ENCODE measurements at places on chromosomes 16 and 17.

DNA sequence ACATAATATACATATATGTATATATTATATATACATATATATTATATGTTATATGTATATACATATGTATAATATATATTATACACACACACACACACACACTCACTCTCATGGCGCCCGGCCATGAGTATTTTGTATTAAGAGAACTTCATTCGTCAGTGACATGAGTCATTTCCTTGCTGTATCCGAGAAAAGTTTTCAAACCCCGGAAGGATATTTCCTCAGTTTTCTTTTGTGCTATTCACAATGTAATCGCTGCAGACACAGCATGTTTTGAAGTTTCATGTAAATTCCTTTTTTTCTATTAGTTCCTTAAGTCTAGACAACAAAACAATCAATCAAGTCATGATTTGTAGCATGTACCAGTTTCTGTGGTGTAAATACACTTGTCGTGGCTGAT lies 33.3 kb downstream of the OR1D5 start:
- peak; percentile 95 for DNase-seq

DNA sequence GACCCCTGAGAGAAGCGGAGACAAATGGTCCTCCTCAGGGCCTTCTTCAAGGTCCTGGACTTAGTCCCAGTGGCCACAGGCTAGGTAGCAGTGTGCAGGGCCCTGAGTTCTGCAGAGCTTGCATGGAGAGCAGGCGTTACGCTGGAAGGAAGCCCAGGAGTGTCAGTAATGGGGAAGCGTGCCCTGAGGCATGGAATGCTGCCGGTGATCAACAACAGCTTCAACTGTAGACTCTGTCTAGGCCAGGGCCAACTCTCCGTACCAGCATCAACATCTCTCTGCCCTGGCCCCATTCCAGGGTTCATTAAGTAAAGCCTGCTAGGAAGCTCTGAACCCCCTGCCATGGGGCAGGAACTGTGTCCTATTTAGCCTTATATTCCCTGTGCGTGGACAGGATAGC lies 568 bp upstream of the TNK1 start:
- DNase-seq, result peak; percentile 91

DNA sequence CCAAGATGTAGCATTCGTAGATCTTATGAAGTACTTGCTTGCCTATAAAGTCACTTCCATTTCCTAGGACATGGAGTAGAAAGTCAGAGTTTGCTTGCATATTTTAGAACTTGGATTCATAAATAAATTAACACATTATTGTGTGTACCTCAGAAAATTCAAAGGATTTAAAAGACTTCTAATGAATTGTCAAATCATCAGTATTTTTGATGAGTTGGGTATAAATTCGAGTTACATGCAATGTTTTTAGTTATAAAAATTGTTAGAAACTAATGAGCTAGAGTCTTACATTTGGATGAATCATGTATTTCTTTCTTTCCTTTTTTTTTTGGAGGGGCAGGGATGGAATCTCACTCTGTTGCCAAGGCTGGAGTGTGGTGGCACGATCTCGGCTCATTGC lies 156.9 kb upstream of the KCNJ16 start:
- DNase-seq, result no peak

DNA sequence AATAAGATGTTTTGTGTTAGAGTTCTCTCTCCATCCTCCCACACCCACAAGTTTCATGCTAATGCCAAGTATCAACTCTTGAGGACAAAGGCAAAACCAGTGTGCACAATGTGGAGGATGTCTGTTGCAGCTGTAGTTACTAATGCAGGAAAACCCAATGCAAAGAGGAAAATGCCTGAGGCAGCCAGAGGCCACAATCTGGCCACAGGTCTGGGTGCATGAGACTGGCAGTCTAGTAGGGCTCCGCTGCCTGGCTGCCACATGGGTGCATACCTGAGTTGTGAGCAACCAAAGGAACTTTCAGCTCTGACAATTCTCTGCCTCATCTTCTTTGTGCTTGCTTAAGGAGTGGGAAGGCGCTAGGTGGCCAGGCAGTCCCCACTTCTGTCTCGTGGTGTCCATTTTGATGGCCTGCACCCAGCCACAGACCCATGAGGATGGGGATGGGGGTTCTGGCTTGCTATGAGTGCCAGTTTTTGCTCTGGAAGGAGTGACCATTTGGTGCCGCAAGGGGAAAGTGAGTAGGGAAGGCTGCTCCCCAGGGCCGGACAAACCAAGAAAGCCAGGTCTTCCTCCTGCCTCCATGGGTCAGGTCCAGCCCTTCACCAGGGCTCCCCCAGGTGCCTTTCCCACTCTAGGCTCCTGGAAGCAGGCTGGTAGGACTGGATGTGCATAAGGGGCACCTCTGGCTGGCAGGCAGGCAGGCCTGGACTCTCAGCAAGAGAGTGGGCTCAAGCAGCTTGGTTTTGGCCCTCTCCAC lies 4.2 kb upstream of the GFOD2 start:
- DNase-seq, result peak; percentile 85

- no peak for DNase-seq
These were observed 53.4 kb upstream of the ZKSCAN2 start for GRCh38 chr16:25311039-25311438.

GRCh38 chr17:13647543-13648021 lies 45.9 kb upstream of the HS3ST3A1 start:
- no peak for DNase-seq

- DNase-seq, result no peak
These were observed 17.8 kb downstream of the IRX3 start for GRCh38 chr16:54268766-54269165.

DNA sequence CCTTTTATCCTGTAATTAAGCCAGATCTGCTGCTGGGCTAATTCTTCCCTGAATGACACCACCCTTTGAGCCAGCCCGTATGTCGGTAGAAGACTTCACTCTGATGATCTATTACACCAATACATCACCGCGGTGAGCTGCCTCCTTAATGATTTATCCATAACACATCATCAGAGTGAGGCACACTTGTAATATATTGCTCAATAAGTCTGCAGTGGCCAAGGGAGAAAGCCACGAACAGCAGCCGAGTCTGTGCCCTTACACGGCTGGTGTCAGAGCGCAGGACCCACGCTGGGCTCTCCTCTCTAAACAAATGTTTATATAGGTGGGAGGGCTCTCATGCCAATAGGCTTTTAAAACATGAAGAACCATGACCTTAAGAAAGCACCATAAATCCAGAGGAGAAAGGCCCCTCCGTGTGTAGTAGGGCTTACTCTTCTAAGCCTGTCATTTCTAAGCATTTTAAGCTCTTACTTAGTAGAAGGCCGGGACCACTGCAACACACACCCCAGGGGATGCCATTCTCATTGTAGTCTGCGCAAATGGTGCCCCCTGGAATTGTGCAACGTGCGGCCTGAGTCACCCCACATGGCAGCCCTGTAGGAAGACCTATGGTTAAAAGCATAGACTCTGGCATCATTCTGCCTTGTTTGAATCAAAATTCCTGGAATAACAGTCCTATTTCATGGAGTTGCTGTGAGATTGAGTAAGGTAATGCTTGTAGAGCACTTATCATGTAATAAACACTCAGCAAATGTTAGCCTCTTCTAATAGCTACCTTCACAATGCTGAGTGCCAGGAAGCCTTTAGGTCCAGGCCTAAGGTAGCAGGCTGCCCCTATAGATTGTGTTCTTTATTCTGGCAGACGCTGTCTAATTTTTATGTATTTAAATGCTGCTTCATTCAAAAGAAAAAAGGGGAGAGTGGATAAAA lies 26.1 kb downstream of the MRPS23 start:
- no peak for DNase-seq

- peak; percentile 82 for DNase-seq
These were observed 7.3 kb downstream of the MAPK8IP3 start for GRCh38 chr16:1713331-1713730.

GRCh38 chr17:82815354-82815753 lies 24.5 kb downstream of the ZNF750 start:
- DNase-seq, result no peak

- no peak for DNase-seq
These were observed 289.9 kb downstream of the CPPED1 start for GRCh38 chr16:12513791-12514175.

DNA sequence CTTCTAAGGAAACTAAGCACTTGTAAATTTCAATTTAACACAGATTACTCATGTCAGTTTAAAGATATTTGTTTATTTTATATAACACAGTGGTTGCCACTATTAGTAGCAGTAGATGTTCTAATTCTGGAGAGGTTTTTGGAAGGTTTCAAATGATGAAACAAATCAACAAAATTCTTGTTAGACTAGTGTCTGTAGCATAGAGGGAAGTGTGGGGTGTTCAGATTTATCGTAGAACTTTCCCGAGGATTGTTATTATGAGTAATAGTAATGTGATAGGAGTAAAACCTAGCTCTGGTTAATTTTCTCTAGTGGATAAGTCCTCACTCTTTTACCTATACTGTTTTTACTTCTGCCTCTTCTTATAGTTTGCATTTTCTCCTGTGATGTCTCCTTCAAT lies 6.3 kb downstream of the GAN start:
- no peak for DNase-seq

DNA sequence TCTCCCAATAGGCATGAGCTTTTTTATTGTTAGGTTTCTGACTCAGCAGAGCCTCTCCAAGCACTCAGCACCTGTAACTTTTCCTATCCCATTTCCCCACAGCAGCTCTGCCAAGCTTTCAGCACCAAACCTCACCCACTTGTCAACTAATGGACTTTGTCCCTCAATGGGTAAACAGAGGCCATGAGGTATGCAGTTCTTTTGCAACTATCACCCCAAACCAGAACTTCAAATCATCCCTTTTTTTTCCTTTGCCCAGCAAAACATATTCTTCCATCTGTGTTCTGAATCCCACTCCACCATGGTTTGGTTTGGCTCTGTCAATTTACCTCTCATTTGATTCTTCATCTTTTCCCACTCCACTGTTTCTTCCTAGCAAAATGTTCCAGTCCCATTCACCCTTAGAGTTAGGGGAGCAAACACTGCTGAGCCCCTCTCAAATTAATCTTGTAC lies 58.1 kb downstream of the TOX3 start:
- no peak for DNase-seq

- DNase-seq, result no peak
These were observed 205.6 kb downstream of the RPTOR start for GRCh38 chr17:80750263-80750662.

DNA sequence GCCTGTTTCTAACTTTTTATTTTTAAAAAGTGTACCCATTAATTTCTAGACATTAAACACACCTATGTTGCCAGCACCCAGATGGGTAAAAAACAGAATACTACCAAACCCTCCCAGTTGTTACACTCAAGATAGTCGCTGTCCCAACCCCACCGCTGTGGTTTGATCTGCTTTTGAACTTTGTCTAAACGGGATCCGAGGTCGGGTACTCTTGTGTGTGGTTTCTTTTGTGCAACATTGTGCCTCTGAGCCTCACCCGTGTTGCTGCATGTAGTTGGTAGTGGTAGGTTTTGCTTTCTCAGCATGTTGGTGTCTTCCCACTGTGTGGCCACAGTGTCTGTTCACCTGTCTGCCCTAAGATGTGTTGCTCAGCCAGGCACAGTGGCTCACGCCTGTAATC lies 4.3 kb downstream of the KLHL36 start:
- DNase-seq, result no peak

DNA sequence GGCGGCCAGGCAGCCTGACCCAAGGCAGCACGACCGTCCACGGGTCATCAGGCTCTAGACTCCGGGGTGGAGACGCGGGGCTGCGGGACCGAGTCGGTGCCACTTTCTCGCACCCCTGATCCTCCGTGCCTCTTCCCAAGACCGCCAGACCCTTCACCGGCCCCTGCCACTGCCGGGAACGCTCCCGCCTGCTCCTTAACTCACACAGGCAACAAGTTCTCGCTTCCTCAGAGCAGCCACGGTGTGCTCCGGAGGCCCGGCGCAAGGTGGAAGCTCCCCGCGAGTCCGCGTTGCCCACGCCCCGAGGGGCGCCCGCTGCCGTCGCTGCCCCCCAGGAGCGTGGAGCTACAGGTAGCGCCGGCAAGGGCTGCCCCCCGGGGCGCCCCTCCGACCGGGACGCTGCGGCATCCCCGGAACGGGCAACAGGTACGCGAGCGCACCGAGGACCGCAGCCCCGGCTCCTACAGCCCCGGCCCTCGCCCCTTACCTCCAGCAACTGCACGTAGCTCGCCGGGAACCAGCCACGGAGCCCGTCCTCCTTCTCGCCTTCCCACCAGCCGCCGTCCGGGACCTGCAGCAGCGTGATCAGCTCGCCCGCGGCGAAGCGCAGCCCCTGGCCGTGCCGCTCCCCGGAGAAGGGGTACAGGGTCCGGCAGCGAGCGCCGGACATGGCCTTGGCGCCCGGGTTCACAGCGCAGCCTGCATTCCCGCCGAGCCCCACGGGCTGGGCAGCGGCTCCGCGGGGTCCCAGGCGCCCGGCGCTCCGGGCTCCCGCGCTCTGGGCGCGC lies 491 bp downstream of the GAS7 start:
- DNase-seq, result no peak

GRCh38 chr17:74164446-74165045 lies 38.9 kb upstream of the RPL38 start:
- no peak for DNase-seq

DNA sequence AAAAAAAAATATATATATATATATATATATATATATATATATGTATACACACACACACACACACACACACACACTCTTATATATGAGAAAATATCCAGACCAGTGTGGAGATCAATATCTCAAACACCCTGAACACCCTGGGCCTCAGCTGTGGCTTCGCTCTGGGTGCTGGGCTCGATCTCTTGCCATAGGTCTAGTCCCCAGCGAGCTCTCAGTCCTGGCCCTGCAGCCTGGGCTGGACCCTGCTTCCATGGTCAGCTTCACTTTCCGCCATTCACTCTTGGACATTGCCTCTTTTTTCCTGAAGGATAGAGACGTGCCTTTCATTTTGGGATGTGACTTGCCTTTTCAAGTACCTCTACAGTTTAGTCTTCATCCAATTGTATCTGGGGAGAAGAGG lies 341.7 kb downstream of the CPPED1 start:
- DNase-seq, result no peak

GRCh38 chr17:72829883-72830282 lies 262.6 kb downstream of the SLC39A11 start:
- DNase-seq, result no peak

GRCh38 chr16:9921997-9922396 lies 260.2 kb downstream of the GRIN2A start:
- no peak for DNase-seq

DNA sequence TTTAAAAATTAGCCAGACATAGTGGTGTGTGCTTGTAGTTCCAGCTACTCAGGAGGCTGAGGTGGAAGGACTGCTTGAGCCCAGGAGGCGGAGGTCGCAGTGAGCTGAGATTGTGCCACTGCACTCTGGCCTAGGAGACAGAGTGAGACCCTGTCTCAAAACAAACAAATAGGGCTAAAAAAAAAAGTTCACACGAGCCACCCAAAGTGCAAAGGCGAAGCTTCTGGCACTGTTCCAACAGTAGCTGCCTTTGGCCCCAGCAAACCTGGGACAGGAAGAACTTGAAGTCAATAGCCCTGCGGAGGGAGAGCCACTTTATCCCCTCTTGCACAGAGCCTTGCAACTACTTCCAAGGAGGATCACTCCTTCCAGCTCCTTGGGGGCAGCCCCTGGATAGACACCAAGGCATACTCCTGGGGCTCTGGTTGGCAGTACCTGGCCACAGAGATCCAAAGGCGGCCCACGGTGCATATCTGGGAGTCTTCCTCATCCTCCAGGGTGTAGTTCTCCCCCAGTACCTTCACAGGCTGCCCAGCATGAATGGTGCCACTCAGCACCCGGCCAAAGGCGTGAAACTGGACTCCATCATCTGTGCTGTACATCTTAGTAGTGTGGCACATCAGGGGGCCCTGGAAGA lies 14.7 kb downstream of the HIGD1B start:
- no peak for DNase-seq
